ENCODE measurements at places on chromosomes 11 and 22.

GRCh38 chr11:89613911-89614310 is 96.2 kb upstream of the TRIM77 start:
- DNase-seq, result no peak

DNA sequence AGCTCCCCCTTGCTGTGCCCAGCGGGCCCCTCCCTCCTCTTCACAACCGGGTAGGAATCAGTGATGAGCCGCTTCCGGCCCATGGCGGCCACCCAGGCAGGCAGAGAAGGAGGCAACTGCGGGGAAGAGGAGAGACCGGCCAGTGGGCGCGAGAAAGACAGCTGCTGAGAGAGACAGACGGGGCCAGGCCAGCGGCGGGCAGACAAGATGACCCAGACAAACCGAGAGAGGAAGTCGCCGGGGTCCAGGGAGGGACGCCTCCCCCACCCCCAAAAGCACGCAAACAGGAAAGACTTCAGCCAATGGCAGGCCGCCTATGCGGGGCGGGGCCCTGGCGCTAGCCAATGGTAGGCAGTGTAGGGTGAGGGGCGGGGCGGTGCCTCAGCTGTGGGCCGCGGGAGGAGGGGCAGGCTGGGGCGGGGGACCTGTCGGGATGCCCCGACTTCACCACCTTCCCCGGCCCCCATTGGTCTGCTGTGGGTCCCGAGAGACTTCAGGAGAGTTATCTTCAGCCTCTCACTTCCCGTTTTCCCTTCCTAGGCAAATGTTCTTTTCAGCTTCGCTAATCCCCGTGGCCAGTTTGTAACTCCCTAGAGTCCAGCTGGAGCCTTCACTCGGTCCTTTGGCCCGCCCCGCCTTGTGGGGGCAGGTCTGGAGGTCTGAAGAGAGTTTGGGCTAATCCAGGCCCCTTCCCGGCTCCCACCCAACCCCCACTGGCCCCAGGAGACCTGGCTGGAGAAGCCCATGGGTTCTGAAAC is at the start of gene POLD4:
Gene POLD4, minus strand, starts transcription at position 230 of the 758 bp plus-strand sequence. Its CDS starts 147 bp downstream, at position 83.
- no peak for DNase-seq

DNA sequence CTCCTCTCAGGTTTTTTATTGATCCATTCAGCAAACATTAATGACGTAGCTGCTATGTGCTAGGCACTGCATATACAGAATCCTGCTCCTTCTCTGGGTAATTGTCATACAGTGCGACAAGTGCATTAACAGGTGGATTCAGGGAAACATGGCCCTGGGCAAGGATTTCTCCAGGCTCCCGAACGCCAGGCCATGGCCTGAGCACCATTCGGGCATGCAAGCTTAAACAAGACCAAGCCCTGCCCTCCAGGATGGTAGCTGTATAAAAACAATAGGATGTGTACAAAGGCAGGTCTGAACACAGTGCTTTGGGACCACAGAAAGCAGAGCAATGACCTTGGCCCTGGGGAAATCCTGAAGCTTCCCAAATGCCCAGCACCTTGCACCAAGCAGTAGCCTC is 9.1 kb upstream of the SYT7 start:
- DNase-seq, result no peak

DNA sequence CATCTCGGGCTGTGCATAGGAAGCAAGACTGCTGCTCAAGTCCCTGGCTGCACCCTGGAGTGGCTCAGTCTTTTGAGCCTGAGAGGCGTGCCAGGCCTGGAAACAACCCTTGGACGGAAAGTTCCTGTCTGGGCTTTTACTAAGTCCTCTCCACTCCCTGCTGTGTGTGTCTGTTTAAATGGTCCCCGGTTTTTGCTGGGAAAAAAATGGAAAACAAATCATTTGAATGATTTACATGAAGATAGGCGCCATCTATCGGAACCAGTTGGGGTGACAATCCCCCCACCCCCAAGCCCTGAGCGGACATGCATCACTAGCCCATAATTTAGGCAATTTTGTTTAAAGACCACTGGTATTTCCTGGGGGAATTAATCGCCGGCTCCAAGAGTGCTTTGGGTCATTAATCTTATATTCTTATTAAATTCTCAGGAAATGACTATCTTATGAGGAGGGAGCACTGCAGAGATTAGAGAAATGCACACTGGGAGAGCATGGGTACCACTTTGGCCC is 2.7 kb upstream of the GAB2 start:
- no peak for DNase-seq

GRCh38 chr11:34349882-34350281 is 7.9 kb downstream of the ABTB2 start:
- no peak for DNase-seq

- no peak for DNase-seq
Measured at GRCh38 chr22:36977401-36977861, 41.8 kb downstream of the TST start.

GRCh38 chr11:106304274-106304673 is 226.8 kb downstream of the AASDHPPT start:
- no peak for DNase-seq

DNA sequence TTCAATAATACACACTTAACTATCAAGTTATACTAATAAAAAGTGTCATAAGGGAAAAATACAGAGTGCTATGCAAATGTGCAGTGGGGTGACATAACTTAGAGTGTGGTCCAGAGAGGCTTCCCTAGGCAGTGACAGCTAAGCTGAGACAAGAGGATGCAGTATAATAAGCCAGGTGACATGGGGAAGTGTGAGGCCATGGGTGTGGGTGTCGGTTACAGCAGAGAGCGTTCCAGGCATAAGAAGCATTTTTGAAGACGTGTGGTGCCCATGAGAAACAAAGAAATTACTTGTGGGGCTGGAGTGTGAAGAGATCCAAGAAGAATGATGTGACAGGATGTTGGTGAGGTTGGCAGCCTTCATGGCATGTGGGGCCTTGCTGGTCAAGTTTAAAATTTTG is 78.1 kb upstream of the PICALM start:
- no peak for DNase-seq

DNA sequence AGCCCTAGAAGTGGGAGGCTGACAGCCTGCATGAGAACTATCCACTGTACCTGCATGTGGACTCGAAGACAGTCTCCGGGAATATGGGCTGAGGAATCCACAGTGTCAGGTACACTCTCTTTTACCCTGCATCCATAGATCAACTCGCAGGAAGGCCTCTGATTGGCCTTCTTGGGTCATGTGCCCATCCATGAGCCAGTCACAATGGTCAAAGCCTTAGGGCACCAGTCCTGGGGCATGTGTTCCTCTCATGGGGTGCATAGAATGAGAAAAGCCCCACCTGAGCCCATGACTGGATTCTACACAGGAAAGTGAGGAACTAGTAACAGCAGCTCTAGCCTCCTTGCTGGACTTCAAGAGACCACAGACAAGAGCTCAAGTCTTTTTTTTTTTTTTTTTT is 10.6 kb downstream of the ART1 start:
- no peak for DNase-seq

GRCh38 chr22:31945443-31945855 is 1.1 kb downstream of the YWHAH start:
- no peak for DNase-seq

- no peak for DNase-seq
Measured at GRCh38 chr11:503179-503981, 3.7 kb downstream of the RNH1 start.

DNA sequence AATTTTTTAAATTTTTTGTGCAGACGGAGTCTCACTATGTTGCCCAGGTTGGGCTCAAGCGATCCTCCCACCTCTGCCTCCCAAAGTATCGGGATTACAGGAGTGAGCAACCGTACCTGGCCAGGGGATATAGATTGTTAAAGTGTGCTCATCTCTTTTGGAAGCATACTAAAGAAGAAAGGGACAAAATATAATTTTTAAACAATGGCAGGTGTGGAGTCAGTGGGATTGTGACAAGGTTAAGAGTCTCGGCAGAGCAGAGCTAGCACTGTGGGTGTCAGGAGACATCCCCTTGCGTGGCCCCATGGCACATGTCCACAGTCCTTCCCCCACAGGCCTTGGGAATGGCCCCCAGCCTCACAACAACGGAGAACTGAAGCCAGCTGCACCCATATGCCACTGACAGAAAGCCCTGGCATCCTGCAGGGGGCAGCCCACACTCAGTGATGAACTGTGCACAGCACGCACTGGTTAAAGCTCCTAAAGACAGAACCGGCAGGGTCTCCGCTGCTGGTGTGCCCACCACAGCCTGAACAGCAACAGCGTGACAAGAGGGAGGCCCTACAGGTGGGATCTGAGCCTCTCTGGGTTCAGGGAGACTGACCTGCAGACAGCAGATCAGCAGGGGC is 29.9 kb downstream of the SERPIND1 start:
- DNase-seq, result no peak

DNA sequence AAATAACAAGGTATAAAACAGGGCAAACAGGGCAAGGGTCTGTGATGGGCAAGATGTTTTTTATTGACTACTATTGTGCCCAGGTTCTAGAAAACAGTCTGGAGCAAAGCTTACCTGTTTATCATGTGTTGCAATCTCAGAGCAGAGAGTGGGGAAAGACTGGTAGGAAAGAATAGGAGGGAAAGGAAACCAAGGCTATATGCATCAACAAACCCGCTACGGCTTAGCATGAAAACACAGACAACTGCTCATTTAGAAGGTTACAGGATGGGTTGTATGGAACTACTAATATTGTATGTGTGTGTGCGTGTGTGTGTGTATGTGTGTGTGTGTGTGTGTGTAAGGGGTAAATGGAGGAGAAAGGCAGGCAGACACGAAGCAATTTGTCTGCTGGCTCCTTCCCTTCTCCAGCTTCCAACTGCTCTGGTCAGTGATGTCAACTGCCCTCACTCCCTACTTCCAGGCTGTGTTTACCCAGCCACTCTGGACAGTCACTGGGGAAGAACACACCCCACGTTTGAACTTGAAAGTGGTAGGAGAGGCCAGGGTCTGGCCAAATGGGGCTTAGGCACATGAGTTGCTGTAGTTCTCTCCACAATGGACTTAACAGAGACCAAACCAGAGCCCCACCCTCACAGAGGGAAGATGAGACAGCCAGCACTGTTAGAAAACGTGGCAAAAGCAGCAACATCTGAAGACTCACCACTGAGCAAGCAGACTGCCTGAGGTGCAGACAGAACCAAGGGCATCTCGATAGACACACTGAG is 47.0 kb downstream of the GAB2 start:
- DNase-seq, result no peak

- no peak for DNase-seq
Measured at GRCh38 chr11:122189229-122189628, 73.2 kb upstream of the BLID start.

DNA sequence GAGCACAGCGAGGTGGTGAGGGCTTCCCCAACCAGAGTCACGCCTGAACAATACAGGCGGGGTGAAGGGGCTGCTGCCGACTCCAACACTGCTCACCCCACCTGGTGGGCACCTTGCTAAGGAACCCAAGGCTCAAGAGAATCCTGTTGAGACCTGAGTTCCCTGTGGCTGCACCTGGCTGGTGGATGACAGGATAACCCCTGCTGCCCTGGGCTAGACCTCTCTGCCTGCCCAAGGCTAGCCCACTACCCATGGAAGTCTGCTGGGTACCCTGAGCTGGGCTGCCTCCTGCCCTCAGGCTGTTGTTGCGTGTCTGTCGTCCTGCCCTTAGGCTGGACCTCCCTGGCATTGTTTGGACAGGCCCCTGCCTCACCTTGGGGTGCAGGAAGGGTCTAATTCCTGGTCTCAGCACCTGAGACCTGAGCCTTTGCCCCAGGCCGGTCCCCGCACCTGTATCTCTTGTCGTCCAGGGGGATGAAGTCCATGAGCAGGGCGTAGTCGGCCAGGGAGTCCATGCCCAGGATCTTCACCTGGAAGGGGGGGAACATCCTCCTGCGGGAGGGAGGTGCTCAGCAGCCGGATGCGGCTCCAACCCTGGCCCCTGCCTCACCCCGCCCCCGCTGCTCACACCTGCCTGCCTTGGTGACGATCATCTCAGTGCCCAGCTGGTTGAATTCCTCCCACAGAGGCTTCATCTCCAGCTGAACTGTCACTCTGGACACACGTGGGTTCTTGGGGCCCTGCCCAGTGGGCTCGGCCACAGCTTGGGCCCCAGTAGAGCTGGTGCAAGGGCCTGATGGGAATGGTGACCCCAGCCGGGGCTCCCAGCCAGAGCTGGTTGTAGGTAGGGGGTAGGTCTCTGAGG is 4.9 kb upstream of the NUDT8 start:
- DNase-seq, result no peak

DNA sequence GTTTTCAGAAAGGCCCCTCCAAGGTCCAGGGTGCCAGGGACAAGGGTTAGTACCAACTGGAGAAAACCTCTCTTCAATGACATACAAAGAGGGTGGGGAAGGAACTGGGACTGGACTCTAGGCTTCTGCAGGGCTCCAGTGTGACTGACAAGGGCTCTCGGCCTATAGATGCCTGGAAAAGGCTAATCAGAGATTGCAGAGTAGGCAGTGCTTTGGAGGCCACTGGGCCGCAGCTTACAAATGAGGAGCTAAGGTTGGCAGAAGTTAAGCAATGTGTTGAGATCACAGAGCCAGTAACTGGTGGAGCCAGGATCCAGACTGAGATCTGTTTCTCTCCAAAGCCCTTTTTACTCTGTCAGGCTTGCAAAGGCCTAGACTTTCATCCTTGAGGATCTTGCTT is 7.4 kb upstream of the DGKZ start:
- DNase-seq, result no peak

GRCh38 chr11:13907678-13908077 is 54.8 kb upstream of the SPON1 start:
- DNase-seq, result no peak

GRCh38 chr11:61537326-61537725 is 28.8 kb downstream of the LRRC10B start:
- no peak for DNase-seq

DNA sequence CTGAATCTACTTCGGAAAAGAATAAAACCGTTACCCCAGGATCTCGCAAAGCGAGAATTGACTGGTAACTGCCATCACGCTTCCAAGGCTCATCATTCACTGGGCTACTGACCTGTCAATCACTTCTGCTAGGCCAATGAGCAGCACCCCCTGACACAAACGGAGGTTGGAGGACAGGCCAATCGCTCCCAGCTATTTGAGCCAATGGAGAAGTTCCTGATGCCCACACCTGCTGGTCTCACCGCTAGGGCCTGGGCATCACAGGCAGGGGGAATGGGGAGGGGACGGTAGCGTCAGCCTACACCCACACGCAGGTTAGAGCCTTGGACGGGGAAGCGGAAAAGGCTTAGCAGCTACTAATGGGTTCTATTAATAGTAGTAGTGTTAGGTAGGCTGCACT is 56.7 kb upstream of the CHST1 start:
- no peak for DNase-seq

GRCh38 chr11:94106716-94107115 is 21.9 kb upstream of the PANX1 start:
- no peak for DNase-seq

Data from cortex of kidney (tissue), 1 donor.